ENCODE measurements at places on chromosomes 12 and 14. TPM values are rescaled to one million over a fixed set of nuclear protein-coding genes. Genes with fewer than 3 reads are reported as not detected.

The CSRP2 gene
- 6.5 TPM for total RNA-seq

The SLC17A8 gene
- not detected for total RNA-seq

The SAV1 gene
- total RNA-seq = 18.9 TPM

The MDM1 gene
- total RNA-seq = 14.0 TPM

The OAS2 gene
- total RNA-seq = 3.3 TPM

The AQP5 gene
- total RNA-seq = not detected

The TMEM229B gene
- under 0.01 TPM for total RNA-seq

The POTEG gene
- not detected for total RNA-seq

The TAS2R20 gene
- 3.9 TPM for total RNA-seq

Measured in vein endothelial cell (primary cell).